ENCODE measurements at places on chromosomes 11 and 22. TPM values are rescaled to one million over a fixed set of nuclear protein-coding genes. Genes with fewer than 3 reads are reported as not detected.

NLRP14 gene
- total RNA-seq = 0.49 TPM

FAM111B gene
- total RNA-seq = 1.7 TPM

SERPING1 gene
- 11.3 TPM for total RNA-seq

FCHSD2 gene
- total RNA-seq = 42.8 TPM

EMID1 gene
- 37.9 TPM for total RNA-seq

OR4A5 gene
- total RNA-seq = not detected

RBM14 gene
- total RNA-seq = 25.8 TPM

OR8D1 gene
- total RNA-seq = not detected

TRPC6 gene
- 4.2 TPM for total RNA-seq

MICAL2 gene
- total RNA-seq = 12.3 TPM

KRTAP5-7 gene
- not detected for total RNA-seq

PKDREJ gene
- total RNA-seq = under 0.01 TPM

ZPR1 gene
- total RNA-seq = 31.7 TPM

FAM180B gene
- total RNA-seq = 0.25 TPM

TRIM49D1 gene
- not detected for total RNA-seq

PIWIL4 gene
- total RNA-seq = 5.9 TPM

DRD2 gene
- 0.25 TPM for total RNA-seq

PRR33 gene
- total RNA-seq = not detected

KRTAP5-10 gene
- total RNA-seq = not detected

ESAM gene
- 6.1 TPM for total RNA-seq

HYOU1 gene
- total RNA-seq = 32.0 TPM
